Hindlimb muscle (tissue), 1 donor: ENCODE measurements at places on chromosomes 6 and 20.
A peak's percentile ranks its signal among the peaks of the same experiment; 100 is the strongest.

GRCh38 chr6:31797588-31797987 is 2.0 kb upstream of the VARS1 start:
- no peak for DNase-seq

GRCh38 chr6:122476131-122476530 is 4.5 kb upstream of the SERINC1 start:
- DNase-seq = no peak

- no peak for DNase-seq
These were observed 333.6 kb upstream of the OPRM1 start for GRCh38 chr6:153705429-153705828.

DNA sequence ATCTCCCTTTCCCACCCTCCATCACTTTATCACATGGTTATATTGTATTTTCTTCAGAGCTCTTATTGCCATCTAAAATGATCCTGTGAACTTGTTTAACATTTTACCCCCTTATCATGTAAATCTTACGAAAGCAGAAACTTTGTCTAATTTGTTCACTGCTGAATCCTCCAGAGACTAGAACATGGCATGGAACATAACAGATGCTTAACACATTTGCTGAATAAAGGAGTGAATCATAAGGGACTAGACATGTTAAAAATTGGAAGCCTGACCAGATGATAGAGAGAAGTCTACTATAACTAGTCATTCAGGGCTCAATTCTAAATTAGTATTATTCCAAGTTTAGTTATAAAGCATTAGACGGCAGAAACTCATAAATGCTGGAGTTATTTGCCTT is 73.3 kb downstream of the MAN1A1 start:
- DNase-seq = no peak

DNA sequence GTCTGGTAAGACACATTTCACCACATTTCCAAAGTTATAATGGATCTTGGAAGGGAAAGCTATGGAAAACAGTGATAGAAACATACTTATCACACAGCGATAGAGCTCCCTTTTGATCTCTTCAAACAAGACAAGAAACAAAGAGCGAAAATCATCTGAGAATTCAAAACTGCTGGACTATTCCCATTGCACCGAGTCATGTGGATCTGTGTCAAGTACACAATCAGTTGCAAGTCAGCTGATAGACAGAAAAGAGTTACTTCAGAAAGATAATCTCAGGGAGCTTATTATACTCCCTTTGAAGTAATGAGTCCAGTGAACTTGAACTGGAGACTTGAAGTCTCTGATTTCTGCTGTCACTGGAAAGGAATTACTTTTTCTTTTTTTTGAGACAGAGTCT is 89.7 kb upstream of the GCM1 start:
- DNase-seq = no peak

- DNase-seq = peak; percentile 58
These were observed 91.8 kb upstream of the NHSL1 start for GRCh38 chr6:138590796-138591709.
